CD8-positive, alpha-beta memory T cell (primary cell): ENCODE measurements at places on chromosomes 5 and 9. TPM values are rescaled to one million over a fixed set of nuclear protein-coding genes. Genes with fewer than 3 reads are reported as not detected.
A peak's percentile ranks its signal among the peaks of the same experiment; 100 is the strongest.

GRCh38 chr9:114674798-114675540 is 7.0 kb downstream of the TEX48 start:
- no peak overlapping the region for H3K27ac ChIP-seq
- DNase-seq, result no peak
- H3K4me3 ChIP-seq, result no peak overlapping the region
- H3K4me1 ChIP-seq, result no peaks in the 10 kb centered on the region

ST6GALNAC4 gene
- total RNA-seq, result 43.2 TPM

GRCh38 chr9:29456940-29457339 is 1883.7 kb upstream of the C9orf72 start:
- H3K4me1 ChIP-seq, result no peaks in the 10 kb centered on the region
- DNase-seq, result no peak
- no peaks in the 10 kb centered on the region for H3K27me3 ChIP-seq

GRCh38 chr5:1199649-1200494 is 1.5 kb upstream of the SLC6A19 start:
- peak overlapping the region; percentile 18 for H3K27ac ChIP-seq
- H3K4me3 ChIP-seq, result no peak overlapping the region
- DNase-seq, result no peak
- no peaks in the 10 kb centered on the region for H3K27me3 ChIP-seq
- H3K36me3 ChIP-seq, result no peaks in the 10 kb centered on the region

DNA sequence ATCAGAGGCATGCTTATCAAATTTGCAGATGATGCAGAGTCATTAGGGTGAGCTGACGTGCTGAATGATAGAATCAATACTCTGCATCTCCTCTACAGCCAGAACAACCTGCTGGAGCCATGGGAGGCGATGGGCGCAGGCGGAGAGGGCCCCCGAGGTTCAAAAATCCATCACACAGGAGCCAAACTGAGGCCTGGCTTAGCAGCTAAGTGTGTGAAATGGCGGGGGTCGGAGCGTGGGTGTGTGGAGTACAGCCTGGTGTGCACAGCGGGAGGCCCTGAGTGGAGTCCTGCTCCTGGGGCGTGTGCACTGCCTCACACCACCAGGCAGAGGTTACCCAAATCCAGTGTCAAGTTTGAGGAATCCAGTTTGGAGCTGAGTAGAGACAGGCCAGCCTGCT is 73.2 kb downstream of the MVB12B start:
- DNase-seq, result no peak
- H3K4me3 ChIP-seq, result no peak overlapping the region
- peaks cover 28% of the 10 kb centered on the region for H3K4me1 ChIP-seq
- no peaks in the 10 kb centered on the region for H3K36me3 ChIP-seq

GRCh38 chr9:124126648-124127646 is 115.4 kb downstream of the LHX2 start:
- peak; percentile 81 for DNase-seq
- no peak overlapping the region for H3K27ac ChIP-seq
- H3K36me3 ChIP-seq, result no peaks in the 10 kb centered on the region
- no peaks in the 10 kb centered on the region for H3K27me3 ChIP-seq

- no peak for DNase-seq
- H3K27me3 ChIP-seq, result no peaks in the 10 kb centered on the region
- H3K36me3 ChIP-seq, result peaks cover 31% of the 10 kb centered on the region
- no peak overlapping the region for H3K27ac ChIP-seq
Observed at GRCh38 chr9:33124751-33125381, 42.3 kb downstream of the B4GALT1 start.

DNA sequence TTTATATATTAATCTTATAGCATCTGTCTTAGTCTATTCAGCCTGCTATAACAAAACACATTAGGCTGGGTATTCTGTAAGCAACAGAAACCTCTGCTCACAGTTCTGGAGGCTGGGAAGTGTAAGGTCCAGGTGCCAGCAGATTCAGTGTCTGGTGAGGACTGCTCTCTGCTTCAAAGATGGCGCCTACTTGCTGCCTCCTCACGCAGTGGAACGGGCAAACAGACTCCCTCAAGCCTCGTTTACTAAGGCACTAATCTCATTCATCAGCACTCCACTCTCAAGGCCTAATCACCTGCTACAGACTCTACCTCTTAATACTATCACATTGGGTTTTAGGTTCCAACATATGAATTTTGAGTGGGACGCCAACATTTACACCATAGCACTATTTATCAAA is 5.2 kb upstream of the TBC1D2 start:
- no peak overlapping the region for H3K27ac ChIP-seq
- no peak for DNase-seq
- H3K4me3 ChIP-seq, result no peak overlapping the region

DNA sequence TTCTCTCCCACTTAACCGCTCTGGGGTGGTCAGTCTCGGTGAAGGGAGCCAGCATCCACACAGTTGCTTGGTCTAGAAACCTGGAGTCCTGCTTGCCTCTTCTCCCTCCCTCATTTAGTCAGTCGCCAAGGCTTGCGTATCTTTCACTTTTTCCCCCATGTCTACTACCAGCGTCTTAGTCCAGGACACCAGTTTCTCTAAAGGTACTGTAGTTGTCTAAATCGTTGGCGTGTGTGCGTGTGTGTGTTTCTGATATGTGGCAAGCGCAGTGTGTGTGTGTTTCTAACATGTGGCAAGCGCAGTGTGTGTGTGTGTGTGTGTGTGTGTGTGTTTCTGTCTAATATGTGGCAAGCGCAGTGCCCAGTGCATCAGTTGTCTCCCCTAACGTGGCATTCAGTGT is 641 bp downstream of the ATP6V1G1 start:
- peaks cover 6% of the 10 kb centered on the region for H3K36me3 ChIP-seq
- H3K27ac ChIP-seq, result peak overlapping the region; percentile 91
- peak overlapping the region; percentile 81 for H3K4me3 ChIP-seq
- no peak for DNase-seq
- H3K27me3 ChIP-seq, result no peaks in the 10 kb centered on the region

TNFSF15 gene
- 0.15 TPM for total RNA-seq

DNA sequence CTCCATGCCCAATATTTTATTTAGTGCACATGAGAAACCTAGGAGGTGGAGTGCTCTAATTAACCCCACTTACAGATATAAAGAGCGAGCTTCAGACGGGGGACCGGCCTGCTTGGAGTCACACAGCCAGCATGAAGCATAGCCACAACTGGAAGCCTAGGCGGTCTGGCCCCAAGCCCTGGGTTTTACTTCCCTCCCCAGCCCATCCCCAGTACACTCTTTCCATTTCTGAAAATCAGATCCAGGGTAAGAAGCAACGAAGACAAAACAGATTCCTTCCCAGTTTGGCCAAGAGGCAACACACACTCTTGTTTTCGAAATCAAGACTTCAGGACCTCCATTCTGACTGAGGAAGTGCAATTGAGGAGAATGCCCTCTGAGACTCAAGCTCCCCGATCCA is 27.1 kb downstream of the KCNMB1 start:
- DNase-seq, result no peak
- H3K4me3 ChIP-seq, result no peak overlapping the region
- H3K27me3 ChIP-seq, result no peaks in the 10 kb centered on the region
- H3K27ac ChIP-seq, result no peak overlapping the region

IL33 gene
- total RNA-seq, result not detected

- no peak for DNase-seq
- H3K27me3 ChIP-seq, result no peaks in the 10 kb centered on the region
- H3K36me3 ChIP-seq, result no peaks in the 10 kb centered on the region
Observed at GRCh38 chr9:99852617-99853016, 30.9 kb downstream of the NR4A3 start.

DNA sequence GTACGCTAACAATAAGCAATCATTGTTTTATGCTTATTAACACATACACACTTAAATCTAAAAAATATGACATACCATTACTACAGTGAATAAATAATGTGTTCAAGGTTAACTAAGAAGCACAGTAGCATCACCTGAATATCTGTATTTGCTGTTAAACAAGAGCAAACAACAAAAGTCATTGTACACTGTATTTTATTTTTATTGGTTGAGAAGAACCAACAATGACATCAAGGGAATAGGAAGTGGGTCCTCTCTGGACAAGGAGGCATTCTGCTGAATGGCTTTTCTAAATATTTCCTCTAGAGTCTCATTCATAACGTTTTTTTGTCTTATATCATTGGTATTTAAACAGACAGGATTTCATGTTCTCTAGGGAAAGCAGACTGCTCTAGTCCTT is 460.4 kb downstream of the CDH9 start:
- no peaks in the 10 kb centered on the region for H3K4me1 ChIP-seq
- H3K27me3 ChIP-seq, result no peaks in the 10 kb centered on the region
- H3K4me3 ChIP-seq, result no peak overlapping the region
- H3K36me3 ChIP-seq, result no peaks in the 10 kb centered on the region
- DNase-seq, result no peak
